ENCODE measurements at places on chromosomes 5 and 9.

GRCh38 chr9:70218767-70219166 is 40.0 kb upstream of the SMC5 start:
- DNase-seq, result peak; percentile 79

GRCh38 chr5:176741561-176742211 is 68.7 kb upstream of the UNC5A start:
- DNase-seq, result no peak

DNA sequence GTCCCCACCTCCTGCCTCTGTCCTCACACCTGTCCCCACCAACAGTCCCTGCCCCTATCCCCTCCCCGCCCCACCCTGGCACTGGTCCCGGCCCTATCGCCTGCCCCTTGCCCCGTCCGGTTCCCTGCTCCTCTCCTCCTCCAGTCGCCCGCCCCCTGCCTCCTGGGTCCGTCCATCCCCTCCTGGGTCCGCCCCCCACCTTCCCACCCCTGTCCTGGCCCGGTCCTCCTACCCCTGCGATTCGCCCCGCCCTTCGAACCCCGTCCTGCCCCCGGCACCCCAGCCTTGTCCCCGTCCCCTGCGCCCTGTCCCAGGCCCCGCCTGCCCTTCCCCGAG is 372 bp downstream of the EDF1 start:
- DNase-seq, result no peak

DNA sequence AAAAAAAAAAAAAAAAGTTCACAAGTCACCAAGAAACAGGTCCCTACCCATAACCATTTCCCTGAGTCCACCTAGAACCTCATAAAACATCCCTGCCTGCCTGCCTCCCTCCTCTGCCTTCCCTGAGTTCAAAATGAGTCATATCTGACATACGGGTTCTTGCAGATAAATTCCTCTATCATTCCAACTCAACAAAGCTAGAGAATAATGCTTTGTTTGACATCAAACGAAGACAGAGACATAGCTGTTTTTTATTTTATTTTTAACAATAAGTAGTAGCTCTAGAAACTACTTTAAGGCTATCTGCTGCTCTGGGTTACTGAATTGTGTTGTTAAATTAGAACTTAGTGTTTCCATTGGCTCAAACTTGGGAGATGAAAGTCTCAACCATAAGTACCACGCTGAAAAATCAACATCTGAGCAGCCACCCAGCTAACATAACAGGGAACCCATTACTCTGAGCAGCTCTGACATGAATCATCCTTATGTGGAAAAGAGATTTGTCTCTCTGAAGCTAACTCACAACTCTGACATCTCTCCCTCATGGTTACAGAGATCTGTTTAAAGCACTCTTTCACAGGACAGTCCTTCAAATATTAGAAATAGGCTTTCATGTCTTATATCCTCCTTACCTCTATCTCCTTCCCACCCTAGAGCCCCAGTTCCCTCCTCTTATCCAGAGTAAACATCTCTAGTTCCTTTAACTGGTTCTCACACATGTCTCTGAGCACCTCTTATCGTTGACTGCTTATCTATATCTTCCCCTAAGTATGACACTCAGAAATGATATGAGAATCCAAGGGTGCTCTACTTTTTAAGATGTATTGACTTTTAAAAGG is 12.1 kb downstream of the TMEM245 start:
- peak; percentile 82 for DNase-seq

DNA sequence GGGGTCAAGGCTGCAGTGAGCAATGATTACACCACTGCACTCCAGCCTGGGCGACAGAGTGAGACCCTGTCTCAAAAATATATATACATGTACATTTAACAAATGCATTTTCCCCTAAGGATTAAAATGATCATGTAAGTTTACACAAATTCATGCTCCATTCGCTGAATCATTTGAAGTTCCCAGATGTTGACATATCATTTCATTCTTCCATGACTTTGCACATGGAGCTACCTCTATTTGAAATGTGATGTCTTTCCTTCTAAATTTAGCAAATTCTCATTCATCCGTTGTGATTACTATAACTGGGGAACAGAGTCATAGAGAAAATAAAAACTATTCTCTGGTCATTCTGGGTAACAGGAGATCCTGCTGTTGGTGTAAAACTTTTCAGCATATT is 10.6 kb downstream of the PTGER4 start:
- DNase-seq, result no peak

DNA sequence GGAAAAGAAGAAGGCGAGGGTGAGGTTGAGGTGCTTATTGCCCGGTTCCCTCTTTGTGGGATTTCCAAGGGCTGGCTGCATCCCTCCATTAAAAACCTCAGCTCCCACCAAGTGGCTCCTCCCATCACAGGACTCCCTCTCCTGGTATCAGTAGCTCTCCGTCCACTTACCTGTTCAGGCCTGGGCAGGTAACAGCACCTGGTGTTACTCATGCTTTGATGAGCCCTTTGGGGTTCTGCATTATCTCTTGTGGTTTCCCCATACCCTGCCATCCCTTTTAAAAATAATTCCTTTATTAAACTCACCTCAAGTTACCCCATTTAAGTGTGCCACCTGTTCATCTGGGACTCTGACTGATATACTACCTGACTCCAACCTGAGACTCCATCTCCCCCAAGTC is 17.5 kb upstream of the TGFBR1 start:
- DNase-seq, result no peak

- DNase-seq, result no peak
These were observed 37.8 kb downstream of the OTULIN start for GRCh38 chr5:14702238-14702839.

DNA sequence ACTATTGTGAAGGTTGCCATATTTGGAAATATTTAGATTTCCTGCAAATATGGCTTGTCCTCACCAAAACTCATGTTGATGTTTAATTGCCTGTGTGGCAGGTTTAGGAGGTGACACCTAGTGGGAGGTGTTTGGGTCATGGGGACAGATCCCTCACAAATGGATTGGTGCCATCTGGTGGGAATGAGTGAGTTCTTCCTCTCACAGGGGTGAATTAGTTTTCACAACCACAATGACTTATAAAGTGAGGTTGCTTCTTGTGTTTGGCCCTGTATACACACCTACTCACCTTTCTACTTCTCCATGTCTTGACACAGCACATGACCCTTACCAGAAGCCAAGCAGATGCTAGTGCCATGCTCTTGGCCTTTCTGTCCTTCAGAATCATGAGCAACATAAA is 41.1 kb downstream of the ISOC1 start:
- DNase-seq, result no peak

- DNase-seq, result peak; percentile 97
These were observed at the start of gene ANXA1 for GRCh38 chr9:73151653-73152542. Gene ANXA1, plus strand, starts transcription at chr9:73151865. Its CDS starts 6,671 bp downstream, at chr9:73158536.

DNA sequence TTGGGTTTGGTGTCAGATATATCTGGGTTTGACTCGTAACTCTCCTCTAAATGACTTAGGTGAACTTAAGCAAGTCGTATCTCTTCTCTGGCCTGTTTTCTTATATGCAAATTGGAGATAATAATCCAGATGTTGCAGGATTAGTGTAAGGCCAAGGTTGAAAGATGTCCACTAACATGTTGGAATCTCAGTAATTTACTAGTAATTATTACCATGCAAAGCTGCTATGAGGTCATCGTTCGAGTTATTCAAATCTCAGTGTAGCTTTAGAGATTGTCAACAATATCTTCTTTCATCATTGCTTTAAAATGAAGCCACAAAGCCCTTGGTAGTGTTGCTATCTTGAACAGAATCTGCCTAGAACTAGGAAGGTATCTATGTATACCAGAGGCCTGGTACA is 437.7 kb upstream of the KLF4 start:
- no peak for DNase-seq

DNA sequence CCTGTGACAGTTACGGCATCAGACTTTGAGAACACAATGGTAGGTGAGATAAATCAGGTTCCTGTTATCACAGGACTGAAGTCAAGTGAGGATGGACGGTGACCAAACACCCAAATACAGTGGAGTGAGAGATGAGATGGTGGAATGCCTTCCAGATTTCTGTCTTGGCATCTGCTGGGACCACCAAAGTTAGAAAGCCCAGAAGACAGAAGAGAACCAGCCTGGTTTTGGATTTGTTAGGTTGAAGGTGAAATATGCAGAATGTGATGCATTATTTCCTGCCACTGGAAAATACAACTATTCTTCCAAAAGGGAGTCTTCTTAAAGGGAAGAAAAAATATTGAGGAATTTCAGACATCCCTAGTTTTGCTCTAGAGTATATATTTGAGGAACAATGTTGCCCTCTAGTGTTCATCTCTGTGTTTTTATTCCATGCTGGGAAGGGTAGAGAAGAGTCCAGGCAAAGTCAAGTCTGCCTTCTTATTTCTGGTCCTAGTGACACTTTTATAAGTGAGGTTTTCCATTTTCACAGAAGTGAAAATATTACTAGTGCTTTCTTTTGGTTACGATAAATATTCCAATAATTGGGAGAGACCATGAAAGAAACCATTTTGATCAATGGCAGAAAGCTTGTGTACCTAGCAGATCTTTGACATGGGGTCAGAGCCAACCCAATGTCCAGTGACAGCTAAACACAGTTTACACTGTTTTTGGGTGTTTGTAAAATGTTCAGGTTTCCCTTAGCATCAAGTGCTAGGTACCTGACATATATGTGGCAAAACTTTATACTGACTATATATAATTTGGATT is 142.3 kb upstream of the ANKH start:
- peak; percentile 74 for DNase-seq

DNA sequence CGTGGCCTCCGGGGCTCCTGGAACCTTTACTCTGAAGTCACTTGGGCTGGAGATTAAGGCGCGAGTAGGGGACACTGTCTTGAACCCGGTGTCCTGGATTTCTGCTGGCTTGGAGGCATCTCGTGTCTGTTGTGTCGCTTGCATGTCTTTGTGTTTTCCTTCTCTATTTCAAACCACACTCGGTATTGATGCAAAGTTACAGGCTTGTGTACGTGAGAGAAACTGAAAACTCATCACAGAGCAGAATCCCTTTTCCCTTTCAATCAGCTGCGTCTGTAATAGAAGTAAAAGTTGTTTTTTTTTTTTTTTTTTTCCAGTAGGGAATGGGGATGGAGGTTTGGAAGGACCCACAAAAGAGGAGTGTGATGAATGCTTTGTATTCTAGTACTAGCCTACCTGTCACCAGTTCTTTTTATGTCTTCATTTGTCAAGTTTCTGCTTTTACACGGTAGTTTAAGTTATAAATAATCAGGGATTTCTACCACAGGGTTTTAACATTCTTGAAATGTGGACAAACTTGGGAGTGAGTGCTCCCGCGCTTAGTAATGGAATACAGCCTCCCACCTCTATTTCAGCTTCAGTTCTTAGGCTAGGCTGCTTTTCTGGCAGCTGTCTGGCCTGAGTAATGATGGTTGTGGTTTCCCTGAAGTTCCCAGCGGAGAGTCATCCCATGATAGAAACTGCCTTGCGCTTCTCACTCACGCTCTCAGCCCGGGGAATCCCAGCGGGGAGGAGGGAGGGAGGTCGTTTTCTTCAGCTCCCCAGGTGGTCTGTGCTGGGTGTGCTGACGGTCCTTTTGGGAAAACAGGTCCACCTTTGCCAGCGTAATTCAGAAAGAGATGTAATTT is 763 bp downstream of the TJP2 start:
- DNase-seq, result peak; percentile 95

DNA sequence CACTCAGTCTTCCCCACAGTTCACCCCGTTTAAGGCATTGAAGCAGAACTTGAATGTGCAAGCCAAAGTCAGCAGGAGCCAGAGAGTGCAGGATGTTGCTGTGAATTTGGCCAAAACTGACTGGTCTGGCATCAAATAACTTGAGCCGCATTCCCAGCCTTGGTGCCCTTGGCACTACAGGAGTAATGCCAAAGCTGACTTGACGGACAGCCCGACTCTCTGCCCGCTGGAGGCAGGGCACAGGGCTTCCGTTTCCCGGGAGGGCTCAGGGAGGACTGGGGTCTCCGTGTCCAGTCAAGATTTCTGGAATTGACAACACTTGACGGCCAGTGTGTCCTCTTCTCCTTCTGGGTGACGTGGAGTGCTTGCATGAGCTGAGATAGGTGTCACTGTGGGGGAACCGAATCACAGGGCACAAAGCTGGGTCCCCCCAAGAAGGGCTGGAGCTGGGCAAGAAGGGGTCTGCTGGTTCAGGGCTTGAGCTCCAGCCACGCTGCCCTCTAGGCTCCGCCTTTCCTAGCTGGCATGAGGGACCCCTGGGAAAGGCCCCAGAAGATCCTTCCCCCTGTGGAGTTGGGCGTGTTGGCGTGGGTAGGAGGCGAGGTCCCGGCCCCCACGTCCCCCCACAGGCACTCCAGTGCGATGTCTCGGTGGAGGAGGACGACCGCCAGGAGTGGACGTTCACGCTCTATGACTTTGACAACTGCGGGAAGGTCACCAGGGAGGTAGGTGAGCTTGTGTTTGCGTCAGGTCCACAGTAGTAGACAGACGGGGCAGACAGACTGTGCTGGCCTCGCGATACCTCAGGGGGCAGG is 25.2 kb downstream of the NKD2 start:
- DNase-seq, result no peak

- no peak for DNase-seq
These were observed 4.4 kb upstream of the CD180 start for GRCh38 chr5:67200809-67201562.

All from HFFc6 (cell line).